Stimulated activated naive CD4-positive, alpha-beta T cell treated with Interleukin-2 at 50 U/mL for 16 hours (primary cell): ENCODE measurements at places on chromosomes 4 and X.

DNA sequence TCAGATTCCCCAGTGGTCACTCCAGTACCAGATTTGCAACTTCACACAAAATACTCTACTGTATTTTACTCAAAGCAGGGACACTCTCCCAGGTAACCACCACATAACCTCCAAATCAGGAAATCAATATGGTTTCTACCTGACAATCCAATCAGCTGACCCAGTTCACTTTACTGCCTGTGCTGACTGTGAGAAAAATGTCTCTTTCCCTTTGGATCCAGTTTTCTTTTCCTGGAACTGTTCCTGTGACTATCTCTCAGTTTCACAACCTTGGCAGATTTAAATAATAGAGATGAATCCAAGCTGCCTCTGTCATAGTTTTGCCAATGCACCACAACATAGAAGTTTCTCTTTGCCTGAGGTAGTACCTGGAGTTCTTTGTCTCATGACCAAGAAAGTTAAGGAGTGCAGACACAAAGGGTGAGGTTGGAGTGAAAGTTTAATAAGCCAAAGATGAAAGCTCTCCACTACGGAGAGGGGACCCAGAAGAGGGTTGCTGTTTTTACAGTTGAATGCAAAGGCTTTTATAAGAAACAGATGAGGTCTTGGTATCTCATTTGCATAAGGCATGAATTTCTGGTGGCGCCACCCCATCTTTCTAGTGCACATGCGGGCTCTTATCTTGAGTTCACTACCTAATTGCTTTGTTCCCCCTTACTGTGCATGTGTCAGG, 29.7 kb upstream of the IL9R start:
- no peak for DNase-seq

GRCh38 chrX:96027407-96027806, 657.2 kb upstream of the DIAPH2 start:
- DNase-seq = no peak

DNA sequence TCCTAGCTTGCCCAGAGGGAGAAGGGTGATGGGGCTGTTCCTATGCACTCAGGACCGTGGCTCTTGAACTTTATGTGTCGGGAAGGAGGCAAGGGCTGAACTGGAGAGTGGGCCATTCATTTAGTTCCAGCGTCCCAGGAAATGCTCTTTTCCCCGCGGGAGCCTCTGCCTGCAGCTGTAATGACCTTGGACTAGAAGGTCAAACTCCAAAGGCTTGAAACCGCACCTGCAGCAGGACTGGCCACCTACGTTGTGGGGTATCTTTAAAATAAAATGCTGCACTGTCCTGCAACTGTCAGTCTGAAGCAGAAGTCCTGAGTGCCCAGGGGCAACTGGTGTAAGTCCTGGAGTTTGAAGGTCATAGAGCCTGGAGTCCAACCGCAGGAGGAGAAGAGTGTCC, 61.5 kb upstream of the LSM6 start:
- DNase-seq = no peak

DNA sequence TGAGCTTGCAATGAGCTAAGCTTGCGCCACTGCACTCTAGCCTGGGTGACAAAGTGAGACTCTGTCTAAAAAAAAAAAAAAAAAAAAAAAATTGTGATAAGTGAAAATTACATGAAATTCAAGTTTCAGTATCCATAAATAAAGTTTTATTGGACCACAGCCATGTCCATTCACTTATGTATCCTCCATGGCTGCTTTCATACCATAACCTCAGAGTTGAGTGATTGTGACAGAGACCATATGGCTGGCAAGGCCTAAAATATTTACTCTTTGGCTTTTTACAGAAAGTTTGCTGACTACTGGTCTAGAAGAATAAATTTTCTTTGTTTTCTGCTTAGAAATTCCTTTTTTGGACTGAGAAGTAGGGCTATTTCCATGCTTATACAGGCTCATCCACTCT, 11.8 kb upstream of the SHISA3 start:
- no peak for DNase-seq

GRCh38 chr4:157888281-157888680, 284.5 kb downstream of the GASK1B start:
- DNase-seq = no peak
